GM23248 (cell line): ENCODE measurements at places on chromosomes 12 and 14.

GRCh38 chr12:86496595-86496994 lies 240.4 kb upstream of the MGAT4C start:
- DNase-seq, result no peak

DNA sequence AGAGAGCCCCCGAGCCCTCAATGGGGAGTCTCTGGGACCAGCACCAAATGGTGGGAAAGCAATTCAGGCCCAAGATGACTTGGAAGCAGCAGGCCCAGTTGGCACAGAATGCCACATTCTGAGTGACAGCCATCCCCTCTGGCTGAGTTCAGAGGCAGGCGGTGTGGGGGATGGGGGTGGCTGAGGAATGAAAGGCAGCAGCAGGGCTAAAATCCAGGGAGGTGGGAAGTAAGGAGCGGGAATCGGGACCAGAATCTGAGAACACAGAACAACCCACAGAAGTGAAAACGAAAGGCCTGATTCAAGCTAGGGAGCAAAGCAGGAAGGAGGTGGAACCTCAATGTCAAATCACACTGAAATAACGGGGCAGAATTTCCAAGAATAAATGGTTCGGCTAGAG lies 171.2 kb downstream of the CALM1 start:
- DNase-seq, result no peak

GRCh38 chr12:42365486-42365885 lies 39.5 kb downstream of the PPHLN1 start:
- no peak for DNase-seq

DNA sequence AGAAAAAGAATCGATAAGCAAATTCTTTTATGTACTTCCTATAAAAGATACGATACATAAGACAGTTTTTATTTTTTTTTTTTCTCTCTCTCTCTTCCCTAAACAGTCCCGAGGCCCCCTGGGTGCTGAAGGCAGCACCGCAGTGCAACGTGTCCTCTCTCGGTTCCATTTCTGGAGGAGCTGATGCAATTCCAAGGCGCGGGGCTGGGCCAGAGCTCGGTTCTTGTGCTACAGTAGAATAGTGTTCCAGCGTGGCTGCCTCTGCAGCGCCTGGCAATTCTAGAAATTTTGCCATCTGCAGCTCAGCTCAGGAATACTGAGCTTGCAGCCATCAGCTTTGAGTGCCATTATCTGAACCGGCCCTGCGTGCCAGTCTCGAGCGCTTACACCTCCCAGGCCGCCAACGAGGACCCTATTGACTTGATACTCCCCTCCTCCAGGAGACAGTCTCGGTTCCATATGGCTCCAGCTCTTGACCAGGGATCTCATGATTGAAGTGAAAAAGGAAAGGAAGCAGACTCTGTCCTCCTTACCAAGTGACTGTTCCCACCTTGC lies 630 bp downstream of the ALDH1L2 start:
- DNase-seq, result peak; percentile 96

DNA sequence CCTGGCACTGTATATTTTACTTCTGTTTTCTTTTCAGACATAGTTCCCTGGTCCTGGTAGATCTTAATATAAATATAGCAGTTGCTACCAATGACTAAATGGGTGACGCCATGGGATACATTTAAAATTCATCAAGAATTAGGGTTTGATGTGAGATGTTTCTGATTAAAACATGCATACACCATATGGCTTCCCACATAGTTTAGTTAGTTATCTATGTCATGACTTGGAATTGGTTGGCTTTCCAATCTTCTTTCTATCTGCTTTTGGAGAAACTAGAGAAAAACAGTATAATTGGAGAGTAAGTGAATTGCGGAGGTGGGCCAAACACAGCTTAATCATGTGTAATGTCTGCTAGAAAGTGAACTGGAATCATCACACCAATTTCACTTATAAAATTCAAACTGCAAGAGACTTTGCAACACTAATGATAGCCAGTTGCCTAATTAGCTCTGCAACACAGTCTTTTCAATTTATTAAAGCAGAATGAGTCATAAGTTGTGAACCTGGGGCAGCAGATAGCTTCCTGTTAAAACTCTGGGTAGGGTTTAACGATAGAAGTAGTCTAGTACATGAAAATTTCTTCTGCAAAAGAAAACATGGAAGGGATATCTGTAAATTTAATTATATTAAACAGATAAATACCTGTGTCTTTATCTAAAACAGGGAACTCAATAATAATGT lies 295.2 kb downstream of the SLC16A7 start:
- DNase-seq, result no peak

GRCh38 chr14:76083796-76084765 lies 67.6 kb upstream of the GPATCH2L start:
- DNase-seq, result no peak

DNA sequence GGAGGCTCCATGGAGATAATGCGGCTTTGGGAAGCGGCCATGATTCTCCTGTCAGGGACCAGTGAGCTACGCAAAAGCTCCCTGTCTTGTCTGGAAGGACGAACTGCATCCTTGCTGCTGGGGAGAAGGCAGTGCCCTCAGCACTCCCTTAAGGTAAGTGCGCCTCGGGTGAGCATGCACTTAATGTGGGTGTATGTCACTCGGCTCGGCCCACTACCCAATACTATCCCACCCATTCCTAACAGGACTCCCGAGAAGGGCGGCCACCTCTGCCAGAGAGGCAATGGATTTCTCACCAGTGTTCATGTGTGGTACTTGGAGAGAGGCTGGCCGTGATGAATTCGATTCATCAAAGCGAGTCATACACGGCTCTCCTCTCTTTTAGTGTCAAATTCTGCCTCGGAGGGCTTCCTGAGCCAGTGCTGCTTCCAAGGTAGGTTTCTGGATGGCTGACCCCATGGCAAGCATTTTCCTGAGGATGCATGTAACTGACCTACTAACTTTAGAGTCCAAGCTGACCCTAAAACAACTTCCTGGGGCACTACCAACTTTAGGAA lies 151.7 kb upstream of the RTL1 start:
- DNase-seq, result no peak

- DNase-seq, result peak; percentile 76
Measured at GRCh38 chr12:122123051-122123760, 44.6 kb downstream of the MLXIP start.

DNA sequence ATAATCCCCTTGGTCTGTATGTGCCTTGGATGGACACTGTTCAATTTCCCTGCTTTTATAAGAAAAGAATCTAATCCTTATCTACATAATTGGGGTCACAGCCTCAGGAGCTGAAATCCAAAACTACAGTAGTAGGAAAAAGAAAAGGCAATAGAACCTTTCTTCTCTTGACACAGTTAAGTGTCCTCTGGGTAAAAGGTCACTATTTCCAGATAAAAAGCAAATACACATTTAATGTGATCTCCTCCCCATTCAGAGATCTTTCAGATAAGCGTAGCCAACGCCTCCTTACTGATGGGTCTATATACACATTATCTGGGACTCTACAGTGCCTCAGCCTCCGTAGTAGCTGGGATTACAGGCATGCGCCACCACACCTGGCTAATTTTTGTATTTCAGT lies 73.4 kb downstream of the CLIP1 start:
- DNase-seq, result no peak

- DNase-seq, result no peak
Measured at GRCh38 chr12:68113644-68114043, 45.9 kb downstream of the IFNG start.

GRCh38 chr14:40416565-40416964 lies 984.3 kb upstream of the FBXO33 start:
- DNase-seq, result no peak

- no peak for DNase-seq
Measured at GRCh38 chr14:101442451-101442850, 118.8 kb upstream of the DIO3 start.

DNA sequence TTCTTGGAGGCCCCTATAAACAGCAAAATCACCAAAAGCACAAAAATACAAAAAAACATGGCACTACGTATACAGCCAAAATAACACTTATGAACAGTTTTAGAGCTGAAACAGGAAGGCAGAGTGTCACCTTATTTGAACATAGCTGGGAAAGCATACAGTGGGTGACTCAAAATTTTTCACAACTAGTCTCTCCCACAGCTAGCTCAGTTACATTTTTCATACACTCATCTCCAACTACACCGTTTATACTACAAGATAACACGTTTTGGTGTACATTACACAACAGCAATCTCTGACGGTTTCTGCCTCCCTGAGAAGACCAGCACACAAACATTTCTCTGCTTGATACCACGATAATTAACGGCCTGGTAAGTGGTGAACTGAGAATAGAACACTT lies 2.9 kb downstream of the RAD52 start:
- peak; percentile 56 for DNase-seq

GRCh38 chr12:71335151-71335962 lies 104.2 kb upstream of the LGR5 start:
- DNase-seq, result no peak

DNA sequence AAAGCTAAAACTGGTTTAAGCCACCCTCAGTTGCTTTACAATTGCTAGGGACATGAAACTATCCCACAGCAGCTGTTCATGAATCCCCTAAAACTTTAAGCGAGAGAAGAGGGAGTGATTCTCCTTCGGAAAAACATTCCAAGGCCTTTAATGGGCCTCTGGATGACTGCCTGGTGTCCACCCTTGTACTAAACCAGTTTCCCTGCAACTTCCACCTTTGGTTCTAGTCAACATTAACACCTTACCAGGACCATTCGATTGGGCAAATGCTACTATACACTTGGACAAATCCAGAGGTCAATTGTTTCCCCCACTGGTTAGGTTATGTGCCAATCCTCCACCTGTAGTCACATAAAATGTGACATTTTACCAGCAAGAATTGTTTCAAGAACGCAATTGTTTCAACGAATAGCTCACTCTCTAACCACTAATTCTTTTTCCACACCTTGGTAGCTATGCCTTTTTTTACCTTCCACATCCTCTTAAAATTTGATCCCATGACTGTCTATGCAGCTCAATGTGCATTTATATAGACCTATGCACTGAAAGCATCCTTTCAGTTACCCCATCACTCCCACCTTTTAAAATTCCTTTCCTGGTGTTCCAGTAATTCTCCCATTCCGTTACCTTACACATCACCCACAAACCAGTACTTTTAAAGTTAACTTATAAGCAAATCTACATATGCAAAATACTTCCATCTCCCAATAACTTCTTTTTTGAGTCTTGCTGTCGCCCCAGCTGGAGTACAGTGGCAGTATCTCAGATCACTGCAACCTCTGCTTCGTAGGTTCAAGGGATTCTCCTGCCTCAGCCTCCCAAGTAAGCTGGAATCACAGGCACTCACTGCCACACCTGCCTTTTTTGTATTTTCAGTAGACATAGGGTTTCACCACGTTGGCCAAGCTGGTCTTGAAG lies 3.6 kb downstream of the UBC start:
- DNase-seq, result peak; percentile 72

DNA sequence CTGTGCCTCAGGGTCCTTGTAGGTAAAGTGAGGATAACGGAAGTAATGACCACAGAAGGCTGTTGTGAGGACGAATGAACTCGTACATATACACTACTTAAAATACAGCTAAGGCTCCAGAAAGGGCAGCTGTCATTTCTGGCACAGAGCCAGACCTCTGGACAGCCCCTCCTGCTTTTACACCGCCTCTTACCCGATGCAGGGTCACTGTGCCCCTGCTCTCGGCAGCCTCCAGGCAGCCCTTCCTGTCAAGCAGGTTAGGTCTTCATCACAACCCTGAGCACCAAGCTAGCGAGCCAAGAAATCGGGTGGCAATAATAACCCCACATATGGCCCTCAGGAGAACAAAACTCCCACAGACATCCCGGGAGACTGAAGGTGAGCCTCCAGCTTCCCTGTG lies 8.5 kb downstream of the TMEM229B start:
- no peak for DNase-seq

- DNase-seq, result peak; percentile 74
Measured at GRCh38 chr12:7806863-7807487, 17.8 kb downstream of the NANOG start.

DNA sequence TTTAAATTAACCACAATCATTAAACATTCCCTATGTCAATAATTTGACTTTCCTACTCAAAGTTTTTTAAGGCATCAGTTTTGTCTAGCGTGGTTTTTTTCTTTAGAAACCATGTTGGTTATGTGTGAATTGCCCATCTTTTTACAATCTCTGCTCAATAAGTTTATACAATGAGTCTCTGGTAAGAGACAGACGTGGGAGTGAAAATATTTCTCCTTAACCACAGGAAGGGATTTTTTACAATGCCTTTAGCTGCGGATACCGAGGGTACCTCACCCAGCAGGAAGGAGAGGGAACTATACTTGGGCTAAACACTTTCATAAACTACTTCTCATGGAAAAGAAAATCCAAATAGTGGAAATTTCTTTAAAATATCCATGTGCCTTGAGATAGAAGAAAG lies 191.4 kb upstream of the BCL2L14 start:
- no peak for DNase-seq

DNA sequence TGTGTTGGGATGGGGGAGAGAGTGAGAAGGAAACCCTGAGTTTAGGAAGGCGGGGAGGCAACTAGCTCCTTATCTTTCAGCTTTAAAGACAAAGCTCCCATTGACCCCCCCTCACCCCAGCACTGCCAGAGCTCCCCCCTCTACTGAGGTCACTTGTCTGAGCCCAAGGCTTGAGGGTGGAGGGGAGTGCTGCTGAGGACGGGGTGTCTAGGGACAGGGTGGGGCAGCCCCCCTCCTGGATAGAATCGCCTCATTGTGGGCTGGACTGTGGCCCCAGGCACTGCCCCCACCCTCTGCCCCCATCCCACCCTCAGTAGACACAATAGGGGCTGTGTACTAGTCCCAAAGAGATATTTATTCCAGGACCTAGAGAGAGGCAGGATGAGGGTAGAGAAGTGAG lies 3.0 kb downstream of the ERBB3 start:
- no peak for DNase-seq

GRCh38 chr14:93431036-93431670 lies 414 bp downstream of the UNC79 start:
- DNase-seq, result peak; percentile 40

- no peak for DNase-seq
Measured at GRCh38 chr12:64797156-64797555, 27.3 kb upstream of the TBC1D30 start.

DNA sequence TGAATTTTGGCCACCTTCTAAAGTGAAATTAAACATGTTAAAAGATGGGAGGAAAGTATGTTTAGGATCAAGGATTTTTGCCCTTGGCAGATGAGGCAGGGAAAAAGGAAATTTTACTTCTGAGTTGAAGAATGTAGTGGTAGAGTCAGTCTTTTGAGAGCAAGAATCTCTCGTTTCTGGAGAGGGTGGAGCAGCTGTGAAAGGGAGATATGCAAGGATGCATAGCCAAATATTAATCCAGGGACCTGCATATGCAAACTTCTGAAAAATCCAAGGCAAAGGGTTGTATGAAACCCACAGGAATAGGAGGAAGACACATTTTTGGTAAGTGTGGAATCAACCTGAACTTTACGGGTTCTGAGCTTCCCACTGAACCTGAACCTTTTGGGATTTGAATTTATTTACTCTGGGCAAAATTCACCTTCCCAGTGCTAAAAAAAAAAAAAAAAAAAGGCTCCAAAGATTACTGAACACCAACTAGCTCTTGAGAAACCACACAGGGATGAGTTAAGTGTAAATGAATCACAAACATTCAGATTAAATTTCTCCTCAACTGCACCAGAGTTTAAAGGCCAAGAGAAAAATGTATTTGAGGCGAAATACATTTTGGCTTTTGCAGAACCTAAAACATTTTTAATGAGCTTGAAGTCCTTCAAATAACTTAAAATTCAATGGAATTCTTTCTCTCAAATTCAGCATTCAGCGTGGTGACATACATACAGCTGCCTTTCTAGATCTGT lies 187.1 kb upstream of the CDKN3 start:
- peak; percentile 75 for DNase-seq

- DNase-seq, result no peak
Measured at GRCh38 chr14:101506211-101506925, 54.9 kb upstream of the DIO3 start.

GRCh38 chr12:95470300-95470699 lies 3.7 kb upstream of the METAP2 start:
- DNase-seq, result no peak
